Stimulated activated CD4-positive, alpha-beta T cell treated with anti-CD3 and anti-CD28 coated beads, Interleukin-15, amount 100 ng/mL, for 1 hour (primary cell): ENCODE measurements at places on chromosomes 2 and 18.
A peak's percentile ranks its signal among the peaks of the same experiment; 100 is the strongest.

DNA sequence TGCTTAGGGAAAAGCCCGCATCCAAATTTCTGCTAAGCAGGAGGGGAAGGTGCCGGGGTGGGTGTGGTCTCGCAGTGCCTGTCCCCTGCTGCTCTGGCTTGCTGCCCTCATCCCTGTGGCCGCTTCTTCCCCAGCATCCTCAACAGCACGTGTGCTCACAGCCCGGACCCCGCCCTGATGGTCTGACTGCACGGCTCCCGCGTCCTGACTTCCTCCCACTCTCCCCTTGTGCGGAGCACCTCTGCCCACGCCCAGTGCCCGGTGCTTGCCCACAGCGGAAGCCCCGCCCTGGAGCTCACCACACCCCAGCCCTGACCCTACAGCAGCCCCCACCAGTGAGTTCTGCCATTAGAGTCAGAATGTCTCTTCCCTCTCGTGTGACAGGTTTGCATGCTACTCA, 277.9 kb downstream of the NDUFA10 start:
- no peak for DNase-seq

DNA sequence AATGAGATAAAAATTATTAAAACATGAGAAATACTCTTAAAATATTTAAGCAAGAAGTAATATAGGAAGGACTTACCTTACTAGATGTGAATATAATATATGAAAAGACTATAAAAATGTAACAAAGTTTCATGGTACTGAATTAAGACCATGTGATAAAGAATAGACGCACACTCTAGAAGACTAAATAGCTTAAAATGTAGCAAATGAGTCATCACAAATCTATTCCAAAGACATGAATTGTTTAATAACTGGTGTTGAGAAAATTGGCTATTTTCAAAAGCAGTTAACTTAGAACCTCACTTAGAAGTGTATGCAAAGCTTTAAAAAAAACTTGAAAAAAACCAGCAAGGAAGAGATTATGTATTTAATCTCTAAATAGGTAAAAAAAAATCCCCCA, 64.1 kb downstream of the POLE4 start:
- DNase-seq = no peak

GRCh38 chr2:96207073-96207773, 1.4 kb downstream of the STARD7 start:
- no peak for DNase-seq

DNA sequence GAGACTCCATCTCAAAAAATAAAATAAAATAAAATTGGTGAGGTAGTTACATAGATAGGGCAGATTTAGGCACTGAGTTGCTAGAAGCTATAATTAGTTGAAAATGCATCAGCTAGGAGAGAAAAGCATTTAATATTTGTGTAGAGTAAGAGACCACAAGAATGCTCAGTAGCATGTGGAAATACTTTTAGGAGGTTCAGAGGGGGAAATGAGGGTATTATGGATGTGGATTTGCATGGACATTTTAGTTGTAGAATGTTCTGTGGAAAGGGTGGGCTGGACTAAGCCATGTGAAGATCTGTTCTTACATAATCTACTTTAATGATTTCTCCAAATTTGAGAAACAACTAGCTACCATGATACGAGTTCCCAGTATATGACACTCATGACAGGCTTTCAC, 95.5 kb downstream of the ATP9B start:
- no peak for DNase-seq

GRCh38 chr2:178553047-178553446, 72.8 kb downstream of the PLEKHA3 start:
- DNase-seq = no peak

- no peak for DNase-seq
Observed at GRCh38 chr2:136323935-136324334, 206.0 kb upstream of the CXCR4 start.

- DNase-seq = no peak
Observed at GRCh38 chr2:200439981-200440380, 69.9 kb downstream of the KCTD18 start.

- DNase-seq = no peak
Observed at GRCh38 chr2:102895376-102895775, 133.5 kb downstream of the TMEM182 start.

- DNase-seq = no peak
Observed at GRCh38 chr2:135742325-135742757, 686 bp downstream of the UBXN4 start.

GRCh38 chr2:42345986-42346385, 15.0 kb downstream of the COX7A2L start:
- no peak for DNase-seq

DNA sequence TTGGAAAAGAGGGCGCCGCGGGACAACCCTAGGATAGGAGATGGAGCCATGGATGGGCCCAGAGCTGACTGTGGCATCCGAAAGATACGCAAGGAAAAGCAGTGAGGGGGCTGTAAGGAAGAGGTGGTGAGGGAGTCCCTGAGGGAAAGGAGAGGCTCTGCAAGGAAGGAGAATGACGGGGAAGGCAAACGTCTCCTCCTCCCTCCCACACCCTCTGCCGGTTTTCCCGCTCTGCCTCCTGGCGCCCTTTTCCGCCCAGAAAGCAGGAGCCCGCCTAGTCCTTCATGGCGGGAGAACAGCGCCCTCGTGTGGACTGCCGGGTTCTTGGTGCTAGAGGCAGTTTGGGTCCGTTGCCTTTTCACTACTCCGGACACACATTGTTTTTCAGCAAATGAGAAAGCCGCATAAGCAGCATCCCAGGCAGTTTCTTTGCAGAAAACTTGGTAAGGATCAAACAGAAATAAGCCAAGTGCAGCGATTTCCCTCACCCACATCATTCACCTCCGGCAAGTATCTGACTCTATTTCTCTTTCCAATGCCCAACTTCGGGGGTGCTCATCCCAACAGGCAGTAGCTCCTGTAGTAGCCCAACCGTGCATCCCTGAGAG, 200.4 kb downstream of the INO80D start:
- DNase-seq = peak; percentile 34

GRCh38 chr2:133495226-133495625, 73.0 kb downstream of the NCKAP5 start:
- no peak for DNase-seq

- no peak for DNase-seq
Observed at GRCh38 chr2:187869195-187869594, 315.0 kb upstream of the TFPI start.
